ENCODE measurements at places on chromosomes 2 and 18.

DNA sequence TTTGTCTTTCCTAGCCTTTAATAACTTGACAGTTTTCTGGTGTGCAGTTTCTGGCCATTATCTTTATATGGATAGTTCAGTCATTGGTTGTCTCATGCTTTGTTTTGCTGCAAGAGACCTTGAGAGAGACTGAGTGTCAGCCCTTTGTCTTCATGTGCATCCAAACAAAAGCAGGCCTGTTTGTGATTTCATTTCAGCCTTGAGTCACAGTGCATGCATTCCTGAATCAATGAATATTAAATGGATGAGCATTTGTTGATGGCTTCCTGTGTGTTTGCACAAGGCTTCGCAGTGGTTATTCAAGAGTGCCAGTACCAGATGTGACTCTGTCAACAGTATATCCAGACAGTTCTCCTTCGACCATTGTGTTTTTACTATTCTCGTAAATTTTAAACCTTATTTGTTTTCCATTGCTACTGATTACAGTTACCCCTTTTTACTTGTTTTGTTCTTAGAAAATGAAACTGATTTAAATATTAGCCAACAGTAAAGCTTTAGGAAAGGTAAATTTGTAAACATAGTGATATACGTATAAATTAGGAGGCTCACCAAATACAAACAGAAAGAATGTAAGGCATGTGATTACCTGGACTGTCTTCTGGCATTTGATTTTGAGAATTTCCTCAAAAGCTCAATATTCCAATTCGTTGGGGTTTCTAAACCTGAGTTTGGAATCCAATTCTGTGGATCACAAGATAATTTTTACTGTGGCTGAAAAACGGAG is 319.8 kb downstream of the CTNNA2 start:
- DNase-seq: no peak

DNA sequence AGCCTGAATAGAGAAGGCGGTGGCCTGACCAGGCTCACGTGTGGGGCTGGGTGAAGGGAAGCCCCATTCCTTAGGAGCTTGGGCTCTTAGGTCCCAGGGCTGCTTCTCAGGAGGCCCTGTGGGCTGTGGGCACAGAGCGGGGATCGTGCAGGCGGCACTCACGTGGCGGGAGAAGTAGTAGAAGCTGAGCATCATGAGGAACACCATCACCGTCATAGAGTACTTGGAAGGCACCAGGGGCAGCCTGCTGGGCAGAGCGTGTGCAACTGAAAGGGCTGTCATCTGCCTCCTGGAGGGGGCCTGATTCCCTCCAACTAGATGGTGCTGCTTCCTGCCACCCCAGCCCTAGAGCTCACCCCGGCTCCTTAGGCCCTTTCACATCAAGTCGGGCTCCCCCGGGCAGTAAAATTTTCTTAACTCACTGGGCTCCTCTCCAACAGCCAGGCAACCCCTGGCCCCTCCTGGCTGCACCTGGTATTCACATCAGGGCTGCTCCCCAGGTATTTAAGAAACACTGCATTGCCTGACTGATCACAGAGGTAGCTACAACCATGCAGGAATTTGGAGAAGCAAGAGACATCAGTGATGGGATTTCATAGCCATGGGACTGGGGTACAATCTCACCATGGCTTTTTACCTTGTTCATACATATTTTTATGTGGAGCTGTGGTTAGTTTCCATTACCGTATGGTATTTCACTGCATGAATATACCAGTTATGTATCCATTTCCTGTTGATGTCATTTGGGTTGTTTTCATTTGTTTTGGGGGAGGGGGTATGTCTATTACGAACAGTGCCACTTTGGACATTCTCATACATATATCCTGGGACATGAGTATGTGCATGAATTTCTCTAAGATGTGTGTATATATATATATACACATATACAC is 32.9 kb downstream of the CENPO start:
- no peak for DNase-seq

GRCh38 chr2:170554278-170554955 is 160.7 kb upstream of the SP5 start:
- DNase-seq: no peak

DNA sequence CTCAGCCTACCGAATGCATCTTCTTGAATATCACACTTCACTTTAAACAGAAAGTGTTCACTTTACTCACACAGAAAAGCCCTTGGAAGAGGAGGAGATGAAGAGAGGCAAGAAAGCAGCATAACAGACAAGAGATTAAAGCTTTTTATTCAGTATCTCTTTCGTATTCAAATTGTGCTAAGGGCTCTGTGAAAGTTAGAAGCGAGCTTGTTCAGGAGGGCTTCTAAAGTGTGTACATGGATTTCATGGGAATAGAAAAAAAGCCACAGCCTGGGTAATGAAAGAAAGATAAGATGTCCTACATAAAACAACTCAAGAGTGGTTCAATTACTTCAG is 531.9 kb downstream of the TMEM182 start:
- DNase-seq: no peak

GRCh38 chr2:167336213-167336612 is 447.9 kb downstream of the XIRP2 start:
- no peak for DNase-seq

- no peak for DNase-seq
Measured at GRCh38 chr2:36352701-36353100, 2.9 kb upstream of the CRIM1 start.
